ENCODE measurements at places on chromosomes 3 and 15. TPM values are rescaled to one million over a fixed set of nuclear protein-coding genes. Genes with fewer than 3 reads are reported as not detected.

Gene BOC
- total RNA-seq, result not detected

Gene DNAH12
- 0.20 TPM for total RNA-seq

Gene TRAT1
- 54.5 TPM for total RNA-seq

Gene GOLGA8O
- total RNA-seq, result 16.6 TPM

Gene ITPKA
- 0.25 TPM for total RNA-seq

Gene FOXB1
- total RNA-seq, result 0.78 TPM

Gene TBL1XR1
- total RNA-seq, result 176 TPM

DNA sequence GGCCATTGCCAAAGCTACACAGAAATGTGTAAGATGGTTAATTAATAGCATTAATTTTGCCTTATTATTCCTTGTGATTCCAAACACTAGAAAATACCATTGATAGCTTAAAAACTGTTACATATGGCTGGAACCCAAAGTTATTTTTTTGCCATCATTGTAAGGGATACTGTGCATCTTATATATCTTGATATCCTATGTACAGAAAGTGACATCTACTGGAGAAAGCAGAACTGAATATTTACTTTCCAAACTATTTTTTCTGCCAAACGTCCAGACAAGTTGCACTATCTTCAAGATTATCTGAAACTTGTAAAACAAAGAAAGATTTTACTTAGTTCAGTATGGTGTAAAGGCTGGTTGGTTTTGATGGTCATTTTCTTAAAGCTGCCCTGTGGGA is 33.3 kb upstream of the MEIS2 start:
- DNase-seq, result no peak

GRCh38 chr3:142960322-142960850 is 3.1 kb downstream of the PAQR9 start:
- DNase-seq, result no peak

DNA sequence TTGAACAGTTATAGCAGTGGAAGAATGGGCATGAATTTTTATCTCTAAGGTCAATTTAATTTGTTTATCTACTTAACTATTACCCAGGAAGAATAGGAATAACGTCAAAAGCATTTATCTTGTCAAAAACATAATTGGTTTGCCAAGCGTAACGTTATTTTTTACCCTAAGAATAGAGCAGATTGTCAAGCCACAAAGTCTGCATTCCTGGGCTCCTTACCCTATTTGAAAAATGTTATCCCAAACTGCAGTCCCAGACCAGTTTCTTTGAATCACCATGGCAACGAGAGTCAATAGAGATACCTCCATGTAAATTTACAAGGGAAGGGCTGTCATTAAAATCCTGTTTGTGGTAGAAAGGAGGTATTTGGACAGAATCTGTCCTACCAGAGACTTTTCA is 61.1 kb downstream of the CPNE4 start:
- DNase-seq, result no peak

GRCh38 chr3:123385981-123386380 is 62.9 kb downstream of the ADCY5 start:
- DNase-seq, result no peak

DNA sequence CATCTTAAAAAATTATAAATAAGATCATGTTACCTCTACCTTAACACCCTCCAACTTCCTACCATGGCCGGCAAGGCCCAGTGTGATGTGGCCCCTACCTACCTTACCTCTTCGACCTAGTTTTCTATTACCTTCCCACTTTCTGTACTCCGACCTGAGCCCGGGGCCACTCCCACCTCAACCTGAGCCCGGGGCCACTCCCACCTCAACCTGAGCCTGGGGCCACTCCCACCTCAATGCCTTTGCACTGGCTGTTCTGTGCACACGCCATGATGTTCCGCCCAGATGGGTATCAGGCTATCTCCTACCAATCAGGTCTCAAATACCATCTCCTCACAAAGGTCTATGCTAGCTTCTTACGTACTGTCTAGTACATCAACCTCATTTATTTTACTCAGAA is 66.8 kb upstream of the XXYLT1 start:
- DNase-seq, result no peak

DNA sequence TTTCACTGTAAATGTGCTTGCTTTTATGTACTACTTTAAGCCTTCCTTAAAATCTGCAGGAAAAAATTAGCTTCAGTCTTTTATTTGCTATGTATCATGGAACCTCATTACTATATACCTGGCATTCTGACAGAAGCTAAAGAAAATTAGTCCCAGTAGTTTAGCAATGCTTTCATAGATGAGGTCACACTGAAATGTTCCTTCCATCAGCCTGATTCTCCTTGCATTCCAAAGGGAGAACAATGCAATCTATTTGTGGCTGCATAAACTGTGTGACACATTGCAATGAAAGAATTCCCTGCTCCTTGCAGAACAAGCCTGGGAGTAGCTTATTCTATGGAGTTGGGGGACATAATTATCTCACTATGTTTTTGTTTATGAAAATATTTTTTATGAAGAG is 691.5 kb upstream of the ARPP21 start:
- DNase-seq, result no peak

DNA sequence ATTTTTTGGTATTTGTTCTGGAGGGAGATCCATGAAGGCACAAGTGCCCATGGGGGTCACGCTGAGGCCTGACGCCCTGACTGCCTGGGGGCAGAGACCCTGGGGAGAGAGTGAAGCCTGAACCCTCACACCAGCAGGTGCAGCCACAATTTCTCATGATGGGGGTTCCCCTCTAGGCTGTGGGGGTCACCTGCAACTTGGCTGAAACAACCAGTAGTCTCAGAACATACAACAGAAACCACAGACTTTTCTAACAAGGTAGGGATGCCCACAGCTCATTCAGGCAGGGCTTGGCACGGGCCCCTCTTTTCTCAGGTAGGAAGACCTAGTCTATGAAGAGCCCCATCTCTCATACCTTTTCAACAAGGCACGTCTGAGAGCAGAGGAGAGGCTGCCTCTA is 245.1 kb downstream of the ADAMTS17 start:
- no peak for DNase-seq

- DNase-seq, result no peak
Observed at GRCh38 chr3:184968115-184968514, 156.1 kb downstream of the VPS8 start.

- DNase-seq, result no peak
Observed at GRCh38 chr3:55904716-55905115, 417.6 kb upstream of the WNT5A start.

GRCh38 chr15:75425966-75426500 is 25.5 kb downstream of the SIN3A start:
- DNase-seq, result no peak

GRCh38 chr3:188391592-188391991 is 237.6 kb downstream of the LPP start:
- no peak for DNase-seq

- no peak for DNase-seq
Observed at GRCh38 chr3:23495507-23495906, 292.4 kb downstream of the UBE2E2 start.

- DNase-seq, result no peak
Observed at GRCh38 chr3:58404396-58404795, 29.2 kb downstream of the PDHB start.

DNA sequence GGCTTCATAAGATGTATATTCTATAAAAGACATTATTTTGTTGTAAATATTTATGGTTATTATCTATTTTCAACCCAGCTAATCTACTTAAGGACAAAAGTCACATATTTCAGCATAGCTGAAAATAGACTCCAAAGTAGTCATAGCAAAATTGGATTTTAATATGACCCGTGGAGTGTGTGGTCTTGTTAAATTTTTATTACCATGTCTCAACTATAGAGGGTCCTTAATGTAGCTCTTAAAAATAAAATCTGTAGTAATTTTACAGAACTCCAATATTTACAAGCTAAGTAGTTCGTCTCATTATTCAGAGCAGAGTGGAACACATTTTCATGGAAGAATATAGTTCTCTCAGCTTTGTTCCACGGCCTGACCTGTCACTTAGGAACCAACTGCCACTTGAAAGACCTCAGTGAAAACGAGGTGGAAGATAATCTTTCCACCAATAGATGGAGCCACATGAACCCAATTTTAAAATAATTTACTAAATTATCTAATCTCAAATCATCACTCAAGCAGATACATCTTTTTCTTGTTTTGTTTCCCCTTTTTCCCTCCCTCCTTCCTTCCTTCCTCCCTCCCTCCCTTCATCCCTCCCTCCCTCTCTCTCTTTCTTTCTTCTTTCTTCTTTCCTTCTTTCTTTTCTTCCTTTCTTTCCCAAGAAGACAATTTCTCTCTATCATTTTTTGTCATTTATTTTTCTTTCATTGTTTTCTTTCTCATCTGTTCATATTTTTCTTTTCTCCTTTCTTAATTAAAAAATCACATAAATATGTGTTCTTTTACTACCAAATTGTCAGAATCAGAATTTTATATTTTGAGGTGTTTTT is 97.2 kb downstream of the CLDN1 start:
- DNase-seq, result no peak
